ENCODE measurements at places on chromosomes 3 and 15.

DNA sequence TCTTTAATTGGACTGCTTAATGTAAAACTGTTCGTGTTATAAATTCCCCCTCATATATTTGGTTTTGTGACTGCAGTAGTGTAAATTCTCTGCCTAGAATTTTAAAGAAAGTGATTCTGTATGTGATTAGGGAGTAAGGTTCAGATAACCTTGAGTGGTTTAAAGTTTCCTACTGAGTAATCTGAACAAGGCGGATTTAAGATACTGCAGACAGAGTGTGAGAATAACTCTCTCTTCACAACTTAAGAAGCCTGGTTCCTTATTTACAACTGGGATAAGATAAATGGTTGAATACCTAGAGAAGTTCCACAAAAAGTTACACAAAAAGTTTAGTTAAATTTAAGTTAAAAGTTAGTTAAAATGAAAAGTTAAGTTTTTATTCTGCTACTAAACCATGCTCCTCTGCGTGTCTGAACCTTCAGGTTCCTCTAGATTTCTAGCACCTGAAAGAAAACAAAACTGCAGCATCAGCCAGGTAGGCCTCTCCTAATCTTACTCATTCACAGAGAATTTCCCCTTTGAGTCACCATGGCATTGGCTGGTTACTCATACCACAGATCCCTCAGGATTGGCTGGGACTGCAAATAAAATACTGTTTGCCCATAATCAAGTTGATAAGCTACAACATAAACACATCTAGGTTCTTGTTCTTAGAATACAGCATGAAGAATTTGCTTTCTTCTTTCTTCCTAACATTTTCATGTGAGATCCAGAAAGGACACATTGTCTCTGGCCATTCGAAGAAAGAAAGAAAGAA is at the start of gene ARL14:
TSS of gene ARL14 (plus strand) at position 614 of the 757 bp plus-strand sequence. CDS start 187 bp downstream, outside the sequence.
- no peak for DNase-seq

DNA sequence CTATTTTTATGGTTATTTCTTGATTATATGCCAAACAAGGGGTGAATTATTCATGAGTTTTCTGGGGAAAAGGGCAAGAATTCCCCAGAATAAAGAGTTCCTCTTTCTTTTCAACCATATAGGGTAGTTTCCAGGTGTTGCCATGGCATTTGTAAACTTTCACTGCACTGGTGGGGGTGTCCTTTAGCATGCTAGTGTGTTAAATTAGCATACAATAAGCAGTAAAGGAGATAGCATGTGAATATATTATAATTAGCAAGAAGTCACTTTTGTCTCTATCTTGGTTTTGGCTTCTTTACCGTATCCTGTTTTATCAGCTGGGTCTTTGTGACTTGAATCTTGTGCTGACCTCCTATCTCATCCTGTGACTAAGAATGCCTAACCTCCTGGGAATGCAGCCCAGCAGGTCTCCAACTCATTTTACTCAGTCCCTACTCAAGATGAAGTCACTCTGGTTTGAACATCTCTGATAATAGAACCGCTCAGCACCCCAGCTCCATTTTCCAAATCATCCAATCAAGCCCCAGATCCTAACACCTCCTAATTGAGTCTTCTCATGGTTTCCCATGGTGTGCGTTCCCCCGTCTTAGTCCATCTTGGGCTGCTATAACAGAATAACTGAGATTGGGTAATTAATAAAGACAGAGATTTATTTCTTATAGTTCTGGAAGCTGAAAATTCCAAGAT is 3.4 kb upstream of the SELENOT start:
- DNase-seq: no peak

GRCh38 chr3:57147071-57147470 is 18.1 kb downstream of the IL17RD start:
- DNase-seq: no peak

DNA sequence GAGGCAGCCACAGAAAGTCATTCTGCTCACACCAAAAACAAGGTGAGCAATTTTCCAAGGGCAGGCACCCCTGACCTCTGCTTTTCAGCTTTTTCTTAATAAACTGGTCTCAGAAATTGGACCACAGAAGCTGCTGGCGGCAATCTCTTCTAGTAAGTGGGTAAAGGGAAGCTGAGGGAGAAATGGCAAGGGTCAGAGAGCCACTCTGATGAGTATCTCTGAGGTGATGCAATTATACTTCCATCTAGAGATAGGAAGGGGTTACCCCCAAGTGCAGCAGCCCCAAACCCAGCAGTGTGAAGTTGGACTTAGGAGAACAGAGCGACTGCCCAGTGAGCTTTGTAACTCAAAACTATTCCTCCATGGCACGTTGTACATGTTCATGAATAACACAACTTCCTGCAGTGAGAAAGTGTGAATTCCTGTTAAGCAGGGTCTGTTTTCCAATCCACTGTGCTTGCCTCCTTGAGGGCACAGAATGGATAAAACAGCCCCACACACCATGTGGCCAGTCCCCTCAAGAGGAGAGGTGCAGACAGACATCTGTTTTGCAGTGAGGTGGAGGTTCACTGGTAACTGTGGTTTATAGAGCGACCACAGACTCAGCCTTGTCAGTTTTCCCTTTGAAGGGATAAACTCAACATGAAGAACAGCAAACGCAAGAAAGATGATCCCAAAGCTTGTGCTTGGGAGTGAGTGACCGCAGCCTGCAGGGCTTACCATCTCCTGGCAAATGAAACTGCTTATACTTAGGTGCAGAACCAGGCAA is 683.4 kb upstream of the CFAP20DC start:
- DNase-seq: no peak

GRCh38 chr15:32953533-32953910 is 235.7 kb downstream of the GREM1 start:
- DNase-seq: no peak

DNA sequence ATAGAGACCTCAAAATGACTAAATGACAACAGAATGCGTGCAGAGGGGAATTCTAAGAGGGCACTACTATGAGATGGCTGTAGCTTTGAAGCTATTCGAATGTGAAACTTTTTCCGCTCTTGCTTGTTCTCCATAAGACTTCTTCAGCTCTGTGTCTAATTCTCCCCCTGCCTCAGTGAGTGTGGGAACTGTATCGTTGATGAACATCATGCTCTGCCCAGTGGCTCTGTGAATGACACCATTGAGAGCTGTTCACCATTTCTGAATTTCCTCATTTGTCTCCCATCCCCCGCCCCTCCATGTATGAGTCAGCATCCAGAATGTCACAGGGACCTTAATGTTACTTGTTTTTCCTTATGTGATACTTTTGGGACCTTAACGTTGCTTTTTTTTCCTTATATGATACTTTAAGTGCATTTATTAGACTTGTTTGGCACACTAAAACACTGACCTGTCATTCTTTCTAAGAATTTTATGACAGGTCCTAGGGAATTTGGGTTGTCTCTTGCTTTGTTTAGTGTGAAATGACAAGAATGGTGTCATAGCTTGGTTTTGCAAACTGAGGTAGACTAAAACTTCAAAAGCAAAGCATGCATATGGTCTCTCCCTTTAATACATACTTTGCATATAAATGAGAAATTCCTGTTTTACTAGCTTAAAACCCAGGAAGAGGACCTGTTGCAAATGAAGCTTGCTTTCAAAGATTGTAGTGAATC is 99.6 kb downstream of the FNDC3B start:
- no peak for DNase-seq

GRCh38 chr3:169575381-169575780 is 88.1 kb downstream of the MECOM start:
- DNase-seq: no peak

GRCh38 chr3:8709801-8710507 is 23.6 kb upstream of the CAV3 start:
- DNase-seq: no peak

GRCh38 chr3:121660356-121661171 is at the start of gene HCLS1:
Gene HCLS1 (minus strand): TSS chr3:121660903. CDS start chr3:121658347, 2,556 bp downstream.
- no peak for DNase-seq

DNA sequence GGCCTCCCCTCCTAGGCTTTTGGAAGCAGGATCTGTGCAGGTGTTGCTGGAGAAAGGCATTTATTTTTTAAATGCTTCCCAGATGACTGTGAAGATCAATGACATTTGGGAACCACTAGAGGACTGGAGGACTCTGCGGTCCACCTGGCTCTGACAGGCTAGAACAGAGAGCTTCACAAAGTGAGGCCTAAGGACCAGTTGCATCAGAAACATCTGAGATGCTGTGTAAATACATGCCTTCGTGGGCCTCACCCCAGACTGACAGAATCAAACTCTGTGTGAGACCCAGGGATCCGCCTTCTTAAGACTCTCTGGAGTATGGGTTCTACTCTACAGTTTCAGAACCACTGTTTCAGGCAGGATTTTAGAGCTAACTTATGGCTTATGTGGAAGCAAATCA is 105.0 kb upstream of the ICE2 start:
- no peak for DNase-seq

- DNase-seq: no peak
These were observed 266.6 kb downstream of the CGGBP1 start for GRCh38 chr3:87792198-87792533.

GRCh38 chr15:31217566-31218270 is 108.9 kb upstream of the KLF13 start:
- DNase-seq: no peak

DNA sequence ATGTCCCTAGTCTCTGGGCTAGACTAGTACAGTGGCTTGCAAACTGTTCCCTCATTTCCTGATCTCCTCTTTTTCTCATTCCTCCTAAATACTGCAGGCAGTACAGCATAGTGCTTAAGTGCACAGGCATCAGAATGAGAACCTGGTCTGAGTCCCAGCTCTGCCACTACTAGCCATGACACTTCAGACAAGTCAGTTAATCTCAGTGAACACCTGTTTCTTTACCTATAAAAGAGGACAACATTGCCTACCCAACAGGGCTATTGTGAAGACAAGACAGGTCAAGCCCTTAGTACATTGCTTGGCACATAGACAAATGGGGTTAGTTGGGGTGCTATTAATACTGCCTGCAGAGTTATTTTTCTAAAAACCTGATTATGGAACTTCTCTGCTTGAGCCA is 113.3 kb downstream of the RYR3 start:
- no peak for DNase-seq

DNA sequence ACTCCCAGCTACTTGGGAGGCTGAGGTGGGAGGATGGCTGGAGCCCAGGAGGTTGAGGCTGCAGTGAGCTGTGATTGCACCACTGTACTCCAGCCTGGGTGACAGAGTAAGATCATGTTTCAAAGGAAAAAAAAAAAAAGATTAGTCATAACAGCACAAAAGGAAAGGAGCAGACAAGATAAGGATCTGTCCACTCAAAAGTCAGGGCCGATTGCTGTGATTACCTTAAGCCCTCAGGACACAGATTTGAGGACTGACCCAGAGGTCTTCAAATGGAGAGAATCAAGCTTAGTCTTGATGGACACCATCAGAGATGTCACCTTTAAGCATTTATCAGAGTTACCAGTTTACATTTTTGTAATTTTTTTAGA is 23.9 kb upstream of the HEG1 start:
- no peak for DNase-seq

- no peak for DNase-seq
These were observed 218.0 kb downstream of the CADM2 start for GRCh38 chr3:85176799-85177198.

- DNase-seq: no peak
These were observed 66.0 kb downstream of the HMCES start for GRCh38 chr3:129344540-129345220.

DNA sequence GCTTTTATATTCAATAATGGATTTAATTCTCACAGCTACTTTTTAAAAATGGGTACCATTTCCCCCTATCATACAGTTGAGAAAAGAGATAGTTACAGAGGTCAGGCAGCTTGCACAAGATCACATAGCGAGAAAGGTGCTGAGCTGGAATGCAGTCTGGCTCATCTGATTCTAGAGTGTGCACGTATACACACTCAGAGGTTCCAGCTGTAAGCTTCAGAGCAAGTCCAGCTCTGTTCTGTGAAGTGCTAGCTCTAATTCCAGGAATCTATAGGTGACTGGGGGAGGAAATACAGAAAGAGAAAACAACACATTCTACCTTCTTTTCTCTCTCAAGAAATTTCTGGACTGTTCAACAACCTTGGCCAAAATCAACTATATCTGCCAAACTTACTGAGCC is 318.7 kb downstream of the FOXP1 start:
- no peak for DNase-seq

- no peak for DNase-seq
These were observed 77.0 kb downstream of the LPP start for GRCh38 chr3:188230962-188231361.

DNA sequence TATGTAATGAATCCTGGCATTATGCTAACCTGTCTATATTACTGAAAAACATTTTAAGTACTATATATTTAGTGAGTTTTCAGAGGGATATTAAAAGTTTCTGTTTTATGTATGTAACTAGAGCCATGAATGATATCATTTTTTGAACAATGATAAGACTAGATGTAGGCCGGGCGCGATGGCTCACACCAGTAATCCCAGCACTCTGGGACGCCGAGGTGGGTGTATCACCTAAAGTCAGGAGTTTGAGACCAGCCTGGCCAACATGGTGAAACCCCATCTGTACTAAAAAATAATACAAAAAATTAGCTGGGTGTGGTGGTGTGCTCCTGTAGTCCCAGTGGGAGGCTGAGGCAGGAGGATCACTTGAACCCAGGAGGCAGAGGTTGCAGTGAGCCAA is 34.1 kb downstream of the DHX36 start:
- no peak for DNase-seq

GRCh38 chr15:84795186-84795585 is 22.0 kb upstream of the ALPK3 start:
- DNase-seq: no peak

GRCh38 chr3:187291001-187291511 is 481 bp downstream of the MASP1 start:
- DNase-seq: peak; percentile 14

- DNase-seq: no peak
These were observed 409.8 kb downstream of the NTRK3 start for GRCh38 chr15:87846746-87847145.

DNA sequence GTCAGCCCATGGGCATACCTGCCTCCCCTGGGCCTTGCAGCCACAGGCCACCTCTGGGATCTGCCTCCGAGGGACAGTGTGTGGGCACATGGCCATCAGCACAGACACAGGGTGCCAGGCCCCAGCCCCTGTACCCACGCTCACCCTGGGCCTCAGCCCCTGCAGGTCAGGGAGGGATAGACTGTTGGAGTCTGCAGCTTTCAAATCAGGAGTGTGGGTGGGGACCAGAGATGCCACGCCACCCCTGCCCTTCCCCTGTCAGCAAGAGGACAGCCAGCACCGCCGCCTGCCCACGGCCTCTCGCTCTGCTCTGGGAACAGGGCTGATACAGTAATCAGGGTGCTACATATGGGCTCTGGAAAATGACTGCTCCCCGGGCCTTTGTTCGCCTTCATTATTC is 72.7 kb downstream of the DNAJB8 start:
- DNase-seq: no peak

DNA sequence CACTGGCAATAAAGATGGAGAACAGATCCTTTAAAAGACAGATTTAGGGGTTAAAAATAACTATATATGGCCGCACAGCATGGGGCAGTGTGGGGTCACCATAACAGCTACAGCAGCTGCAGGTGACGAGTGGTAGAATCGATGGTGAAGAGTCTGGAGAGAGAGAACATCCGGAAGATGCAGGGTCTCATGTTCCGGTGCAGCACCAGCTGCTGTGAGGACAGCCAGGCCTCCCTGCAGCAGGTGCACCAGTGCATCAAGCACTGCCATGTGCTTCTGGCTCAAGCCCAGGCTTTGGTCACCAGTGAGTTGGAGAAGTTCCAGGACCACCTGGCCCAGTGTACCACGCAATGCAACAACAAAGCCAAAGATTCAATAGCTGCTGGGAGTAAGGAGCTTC is 93.7 kb upstream of the IMPG2 start:
- no peak for DNase-seq

GRCh38 chr3:50351323-50351697 is 648 bp downstream of the CYB561D2 start:
- no peak for DNase-seq
